ENCODE measurements at places on chromosomes 2 and 18.

DNA sequence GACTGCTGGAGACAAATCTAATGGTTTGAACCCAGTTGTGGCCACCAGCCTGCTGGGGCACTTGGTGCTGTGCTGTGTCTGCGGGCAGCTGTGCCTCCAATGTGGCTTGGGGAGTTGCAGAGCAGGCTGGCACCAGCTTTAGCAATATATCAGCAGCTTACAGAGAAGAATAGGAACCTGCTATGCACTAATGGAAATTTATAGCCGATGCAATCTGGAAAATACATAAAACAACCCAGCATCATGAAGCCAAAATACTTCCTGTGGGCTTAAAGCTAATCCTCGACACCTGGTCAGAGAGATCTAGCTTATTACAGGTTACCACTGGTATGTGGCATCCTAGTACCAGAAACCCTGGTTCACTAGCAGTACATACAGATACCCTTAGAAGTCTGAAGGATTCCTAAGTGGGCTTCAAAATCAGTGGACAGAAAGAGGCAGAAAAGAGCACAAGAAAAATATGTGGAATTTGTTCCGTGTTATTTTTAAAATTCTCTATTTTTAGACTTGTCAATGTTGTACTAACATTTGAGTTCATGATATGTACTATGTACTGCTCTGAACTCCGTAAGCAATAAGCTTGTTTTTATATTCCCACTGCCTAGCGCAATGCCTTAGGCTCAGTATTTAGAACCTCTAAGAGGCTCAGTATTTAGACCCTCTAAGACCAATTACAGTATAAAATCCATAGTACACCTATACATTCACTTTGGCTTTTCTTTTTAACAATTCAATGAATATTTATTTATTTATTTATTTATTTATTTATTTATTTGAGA is 194.7 kb downstream of the UXS1 start:
- no peak for DNase-seq

DNA sequence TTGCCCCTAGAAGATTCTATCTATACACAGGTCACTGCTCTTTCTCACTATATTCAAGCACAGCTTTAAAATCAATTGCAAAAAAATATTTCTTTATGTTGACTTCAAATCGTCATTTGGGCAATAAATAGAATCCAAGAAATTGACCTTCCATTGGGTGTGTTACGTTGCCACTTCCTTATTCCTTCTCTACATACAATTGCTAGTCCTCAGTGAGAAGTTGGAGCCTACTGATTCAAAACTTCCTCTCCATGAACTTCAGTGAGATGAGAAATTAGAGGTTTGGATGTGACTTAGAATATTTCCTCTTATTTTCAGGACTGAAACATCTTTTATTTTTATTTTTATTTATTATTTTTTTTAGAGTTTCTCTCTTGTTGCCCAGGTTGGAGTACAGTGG is 40.3 kb downstream of the PMAIP1 start:
- DNase-seq: no peak

DNA sequence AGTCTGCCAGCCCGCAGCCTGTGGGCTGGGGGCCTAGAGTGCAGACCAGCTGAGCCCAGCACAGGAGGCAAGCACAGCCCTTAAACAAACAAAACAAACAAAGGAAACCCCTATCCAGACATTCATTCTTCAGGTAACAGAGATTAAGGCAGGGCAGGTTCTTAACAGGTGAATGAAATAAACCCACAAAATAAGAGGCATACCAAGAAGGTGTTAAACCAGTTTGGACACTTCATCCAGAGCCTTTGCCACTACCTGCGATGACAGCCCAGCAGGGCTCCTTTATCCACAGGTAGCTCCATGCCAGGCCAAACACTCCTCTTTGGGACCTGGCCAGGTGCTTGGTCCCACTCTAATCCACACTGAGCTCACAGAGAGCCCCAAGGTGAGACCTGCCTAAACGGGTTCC is 209.7 kb upstream of the SIX2 start:
- no peak for DNase-seq

GRCh38 chr2:55482186-55482884 is 37.2 kb upstream of the CFAP36 start:
- no peak for DNase-seq

- DNase-seq: no peak
Observed at GRCh38 chr18:58669731-58670378, 1.4 kb upstream of the MALT1 start.

- no peak for DNase-seq
Observed at GRCh38 chr2:44582363-44583008, 220.7 kb downstream of the CAMKMT start.

- no peak for DNase-seq
Observed at GRCh38 chr18:25223211-25223610, 128.8 kb downstream of the ZNF521 start.

GRCh38 chr18:26548415-26549262 is at the start of gene KCTD1:
KCTD1 (minus strand) TSS chr18:26548553; CDS start chr18:26548536, 17 bp downstream.
- DNase-seq: peak; percentile 76

Data from GM18507 (cell line).